ENCODE measurements at places on chromosomes 3 and 15.
A peak's percentile ranks its signal among the peaks of the same experiment; 100 is the strongest.

DNA sequence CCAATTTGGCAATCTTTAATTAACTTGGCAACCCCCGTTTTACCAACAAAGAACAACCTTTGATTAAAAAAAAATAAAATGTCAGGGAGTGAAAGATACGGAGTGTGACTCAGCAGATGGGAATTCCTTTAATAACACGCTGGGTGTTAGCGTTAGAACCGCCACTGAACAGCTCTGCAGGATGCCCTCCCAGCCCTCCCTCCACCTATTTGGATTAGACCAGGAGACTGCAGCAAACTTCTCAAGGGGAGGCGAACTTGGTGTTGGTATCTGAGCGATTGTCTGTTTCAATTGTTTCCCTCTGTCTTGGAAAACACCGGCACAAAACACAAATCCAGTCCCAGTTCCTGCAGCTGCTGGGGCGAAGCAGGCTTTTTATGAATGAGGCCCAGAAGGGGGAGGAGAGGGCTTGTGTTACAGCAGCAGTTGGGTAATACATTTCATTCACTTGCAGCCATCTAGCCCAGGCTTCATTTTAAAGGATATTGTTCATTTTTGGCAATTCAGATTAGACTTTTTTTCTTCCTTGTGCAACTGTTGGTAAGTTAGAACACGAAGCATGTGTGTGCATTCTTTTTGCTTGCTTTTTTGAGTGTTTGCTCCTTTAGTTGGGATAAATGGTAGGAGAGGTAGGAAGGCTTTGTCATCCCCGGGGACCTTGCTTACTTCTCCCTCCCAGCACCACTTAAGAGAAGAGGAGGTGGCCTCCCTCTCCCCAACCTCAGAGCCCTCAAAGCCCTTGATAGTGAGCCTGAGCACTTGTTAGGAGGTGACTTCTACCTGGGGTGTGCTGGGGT lies 152.3 kb downstream of the IGF1R start:
- peak; percentile 27 for DNase-seq

- no peak for DNase-seq
Measured at GRCh38 chr3:190024912-190025311, 95.8 kb downstream of the P3H2 start.

- no peak for DNase-seq
Measured at GRCh38 chr3:36401056-36401455, 20.8 kb downstream of the STAC start.

DNA sequence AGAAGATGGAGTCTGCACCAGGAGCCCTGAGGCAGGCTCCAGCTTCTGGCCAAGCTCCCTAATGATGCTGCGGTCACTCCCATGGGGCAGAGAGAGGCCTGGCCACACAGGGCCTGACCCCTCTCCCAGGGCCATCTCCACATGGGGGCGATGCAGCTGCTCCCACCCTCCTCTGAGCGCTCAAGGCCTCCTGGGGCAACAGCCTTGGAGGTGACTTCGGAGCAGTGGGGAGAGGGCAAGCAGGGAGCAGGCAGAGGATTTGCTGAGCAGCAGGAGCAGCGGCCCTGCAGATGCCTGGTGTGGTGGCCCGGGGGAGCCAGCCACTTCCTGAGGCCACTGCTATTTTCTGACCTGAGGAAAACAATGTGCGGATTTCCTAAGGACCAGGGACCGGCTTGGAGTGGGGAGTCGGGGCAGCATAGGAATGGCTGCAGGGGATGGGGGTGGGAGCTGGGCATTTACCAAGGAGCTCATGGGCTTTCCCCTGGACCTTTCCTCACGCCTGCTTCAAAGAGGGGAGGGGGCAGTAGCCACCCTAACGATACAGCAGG lies 81.6 kb upstream of the RPL32 start:
- DNase-seq = no peak

GRCh38 chr3:6039971-6040370 lies 820.9 kb upstream of the GRM7 start:
- DNase-seq = no peak

DNA sequence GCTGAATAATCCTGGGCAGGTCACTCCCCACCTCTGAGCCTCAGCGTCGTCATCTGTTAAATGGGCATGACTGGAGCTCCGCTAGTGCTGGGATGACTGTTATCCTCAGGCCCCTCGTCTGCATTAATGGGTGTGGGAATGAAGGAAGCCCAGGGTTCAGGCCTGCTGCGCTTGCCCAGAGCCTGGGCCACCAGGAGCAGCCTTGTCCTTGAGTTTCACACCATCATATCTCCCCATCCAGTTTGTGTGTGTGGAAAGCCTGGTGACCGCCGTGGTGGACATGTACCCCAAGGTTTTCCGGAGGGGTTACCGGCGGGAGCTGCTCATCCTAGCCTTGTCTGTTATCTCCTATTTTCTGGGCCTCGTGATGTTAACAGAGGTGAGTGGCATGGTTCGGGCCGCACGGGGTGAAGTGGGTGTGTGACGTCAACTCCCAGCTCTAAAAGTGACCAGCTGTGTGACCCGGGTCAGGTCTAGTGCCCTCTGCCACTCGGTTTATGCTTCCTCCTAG lies 63.5 kb upstream of the SLC6A1 start:
- no peak for DNase-seq

GRCh38 chr3:121819236-121819635 lies 15.6 kb downstream of the IQCB1 start:
- DNase-seq = no peak

DNA sequence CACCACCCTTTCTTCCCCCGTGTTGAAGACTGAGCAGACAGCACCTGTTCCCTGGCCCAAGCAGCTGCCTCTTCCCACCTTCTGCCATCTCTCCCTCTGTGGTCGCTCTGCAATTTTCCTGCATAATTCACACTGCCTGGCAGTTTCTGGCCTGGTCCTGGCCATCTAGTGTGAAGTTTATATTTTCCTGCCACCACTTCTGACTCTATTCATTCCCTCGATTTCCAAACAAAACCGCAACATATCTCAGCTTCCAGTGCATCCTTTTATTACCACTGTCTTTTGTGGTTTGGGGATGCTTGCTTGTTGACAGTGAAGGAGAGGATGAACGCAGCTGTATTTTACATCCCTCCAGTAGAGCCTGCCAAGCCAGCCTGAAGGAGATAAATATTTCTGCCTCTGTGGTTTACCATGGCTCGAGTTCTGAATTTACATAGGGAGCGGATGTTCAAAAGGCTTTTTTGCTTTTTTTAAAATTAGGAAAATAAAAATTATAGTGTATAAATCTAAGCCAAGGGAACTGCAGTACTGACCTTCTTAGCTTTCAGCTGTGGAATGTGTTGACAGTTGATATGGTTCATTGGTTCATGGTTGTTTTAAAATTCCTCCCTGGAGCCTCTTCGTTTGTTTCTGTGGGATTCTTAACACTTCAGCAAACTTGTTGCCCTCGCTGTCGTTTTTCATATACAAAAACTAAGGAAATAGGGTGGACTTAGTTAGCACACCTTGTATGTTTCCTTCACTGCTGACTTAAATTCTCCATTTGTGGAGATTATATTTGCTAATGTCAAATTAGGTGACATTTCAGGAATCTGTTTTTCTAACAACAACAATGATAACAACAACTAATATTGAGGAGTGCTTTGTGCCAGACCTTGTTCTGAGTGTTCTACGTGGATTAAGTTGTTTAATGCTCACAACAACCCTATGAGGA lies 250.5 kb downstream of the ADAMTSL3 start:
- DNase-seq = no peak

- DNase-seq = peak; percentile 98
Measured at GRCh38 chr3:184250167-184250828, 826 bp downstream of the EEF1AKMT4 start.

- no peak for DNase-seq
Measured at GRCh38 chr3:30847592-30847991, 46.9 kb downstream of the GADL1 start.

DNA sequence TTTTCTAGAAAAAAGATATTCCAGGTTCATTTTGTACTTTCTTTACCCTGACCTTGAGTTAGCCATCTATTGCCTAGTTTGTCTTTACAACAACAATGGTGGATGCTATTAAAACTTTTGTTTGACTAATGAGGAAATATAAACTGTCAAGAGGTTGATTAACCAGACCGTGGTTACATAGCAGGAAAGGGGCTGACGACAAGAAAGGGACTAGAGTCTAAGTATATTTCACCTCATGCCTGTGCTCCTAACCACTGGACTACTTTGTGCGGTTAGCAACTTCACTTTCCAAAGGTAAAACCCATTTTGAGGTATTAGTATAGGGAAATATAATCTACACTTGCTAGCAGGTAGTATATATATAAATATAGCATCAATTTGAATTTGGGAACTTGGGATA lies 327.1 kb downstream of the SATB1 start:
- DNase-seq = no peak

DNA sequence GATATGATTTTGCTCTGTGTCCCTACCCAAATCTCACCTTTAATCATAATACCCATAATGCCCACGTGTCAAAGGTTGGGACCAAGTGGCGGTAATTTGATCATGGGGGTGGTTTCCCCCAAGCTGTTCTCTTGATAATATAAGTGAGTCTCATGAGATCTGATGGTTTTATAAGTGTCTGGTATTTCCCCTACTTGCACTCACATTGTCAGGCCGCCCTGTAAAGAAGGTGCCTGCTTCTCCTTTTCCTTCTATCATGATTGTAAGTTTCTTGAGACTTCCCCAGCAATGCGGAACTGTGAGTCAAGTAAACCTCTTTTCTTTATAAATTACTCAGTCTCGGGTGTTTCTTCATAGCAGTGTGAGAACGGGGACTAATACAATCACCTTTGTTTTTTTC lies 279.8 kb downstream of the ARPP21 start:
- no peak for DNase-seq

GRCh38 chr15:74653426-74654102 lies 37.9 kb downstream of the CLK3 start:
- no peak for DNase-seq

- no peak for DNase-seq
Measured at GRCh38 chr3:56909349-56909748, 107.6 kb upstream of the ARHGEF3 start.

DNA sequence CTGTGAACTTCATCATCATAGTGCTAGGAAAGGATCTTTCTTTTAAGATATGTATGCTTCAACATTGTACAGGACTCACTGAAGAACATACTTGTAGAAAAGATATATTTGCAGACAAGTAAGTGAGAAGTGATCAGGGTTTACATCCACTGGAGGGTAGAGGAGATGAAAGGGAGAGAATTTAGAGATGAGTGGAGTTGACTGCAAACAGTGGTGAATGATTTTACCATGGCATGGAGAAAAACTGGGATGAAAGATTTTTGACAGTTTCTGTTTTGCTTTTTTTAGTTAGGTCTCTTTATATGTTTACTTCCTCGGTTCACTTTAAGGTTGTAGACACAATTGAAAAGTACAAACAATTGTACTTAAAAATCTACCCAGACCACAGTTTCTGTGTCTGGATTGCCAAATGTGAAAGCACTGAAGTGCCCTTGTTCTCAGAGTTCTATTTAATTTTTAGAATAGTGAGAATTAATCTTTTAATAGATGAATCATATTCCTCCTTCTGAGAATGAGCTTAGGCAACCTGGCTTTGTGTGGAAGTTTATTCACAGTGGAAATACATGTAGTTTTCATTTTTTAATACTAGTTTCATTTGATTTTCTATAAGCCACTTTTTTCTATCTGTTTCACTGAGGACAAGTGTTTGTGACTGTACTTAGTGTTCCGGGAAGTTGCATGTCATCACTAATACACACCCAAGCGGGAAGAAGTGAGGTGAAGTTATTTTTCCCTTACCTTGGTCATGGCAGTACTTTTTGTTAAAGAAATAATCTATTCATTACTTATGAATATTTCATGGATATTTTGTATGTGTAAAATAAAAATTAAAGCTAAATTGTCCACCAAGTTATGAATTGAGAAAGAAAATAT lies 1.8 kb upstream of the GPR171 start:
- no peak for DNase-seq

DNA sequence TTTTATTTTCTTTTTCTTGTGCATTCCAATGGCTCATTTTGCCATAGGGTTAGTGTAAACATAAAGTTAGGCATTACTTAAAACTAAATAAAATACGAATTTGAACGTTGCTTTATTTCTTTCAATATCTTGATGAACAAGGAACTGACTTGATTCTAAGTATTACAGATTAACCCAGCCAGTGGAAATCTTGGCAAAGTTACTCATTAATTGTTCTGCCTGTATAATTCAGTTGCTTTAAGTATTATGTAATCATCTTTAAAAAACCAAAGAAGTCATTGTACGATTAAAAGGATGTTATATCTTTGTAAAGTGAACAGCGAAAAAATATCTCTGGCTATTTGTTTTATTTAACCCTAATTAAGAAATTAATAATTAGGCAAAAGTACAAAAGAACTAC lies 737.9 kb upstream of the BCHE start:
- no peak for DNase-seq

GRCh38 chr15:44101944-44102343 lies 93.1 kb downstream of the FRMD5 start:
- no peak for DNase-seq

DNA sequence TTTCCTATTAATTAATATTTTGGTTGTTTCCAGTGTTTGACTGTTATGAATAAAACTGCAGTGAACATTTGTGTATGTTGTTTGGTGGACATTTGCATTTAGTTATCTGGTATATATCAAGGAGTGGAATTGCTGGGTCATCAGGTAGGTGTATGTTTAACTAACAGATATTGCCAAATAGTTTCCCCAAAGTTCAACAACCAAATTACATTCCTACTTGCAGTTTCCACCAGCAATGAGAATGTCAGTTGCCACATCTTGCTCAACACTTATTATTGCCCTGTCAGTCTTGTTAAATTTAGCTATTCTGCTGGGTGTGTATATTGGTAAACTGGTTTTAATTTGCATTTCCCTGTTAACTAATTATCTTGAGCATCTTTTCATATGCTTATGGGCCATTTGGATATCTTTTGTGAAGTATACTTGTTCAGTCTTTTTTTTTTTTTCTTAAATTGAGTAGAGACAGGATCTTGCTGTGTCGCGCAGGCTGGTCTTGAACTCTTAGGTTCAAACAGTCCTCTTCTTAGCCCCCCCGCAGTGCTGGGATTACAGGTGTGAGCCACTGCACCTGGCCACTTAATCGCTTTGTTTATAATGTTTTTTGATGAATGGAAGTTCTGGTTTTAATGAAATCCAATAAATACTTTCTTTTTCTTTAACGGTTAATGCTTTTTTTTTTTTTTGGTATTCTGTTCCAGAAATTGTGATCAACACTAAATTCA lies 7.9 kb downstream of the FEM1B start:
- peak; percentile 78 for DNase-seq

DNA sequence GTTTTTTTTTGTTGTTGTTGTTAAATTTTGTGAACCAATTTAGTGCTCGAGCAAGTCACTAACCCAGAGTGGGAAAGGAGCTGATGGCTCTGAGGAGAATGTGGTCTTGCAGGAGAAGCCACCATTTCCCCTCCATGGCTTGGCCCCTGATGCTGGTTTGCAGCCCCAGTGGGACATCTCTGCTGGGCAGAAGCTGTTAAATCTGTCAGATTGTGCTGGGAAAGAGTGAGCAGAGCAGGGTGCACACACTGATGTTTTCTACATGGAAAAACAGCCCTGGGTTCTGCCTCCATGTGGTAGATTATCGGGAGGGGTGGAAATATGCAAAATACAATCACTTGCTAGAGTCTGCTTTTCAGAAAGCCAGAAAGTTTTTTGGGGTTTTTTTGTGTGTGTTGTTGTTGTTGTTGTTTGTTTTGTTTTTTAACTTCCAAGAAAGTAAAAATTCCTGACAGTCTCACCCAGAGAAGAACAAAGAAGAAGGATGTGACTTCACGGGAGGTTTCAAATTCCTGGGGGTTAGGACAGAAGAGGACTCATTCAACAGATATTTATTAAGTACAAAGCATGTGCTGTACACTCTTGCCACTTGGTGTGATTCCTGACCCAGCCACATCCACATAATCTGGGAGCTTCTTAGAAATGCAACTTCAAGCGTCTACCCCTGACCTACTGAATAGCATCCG lies 133.7 kb downstream of the FOXB1 start:
- DNase-seq = no peak

Measured in AML-193 (cell line).